ENCODE measurements at places on chromosomes 16 and 17.

DNA sequence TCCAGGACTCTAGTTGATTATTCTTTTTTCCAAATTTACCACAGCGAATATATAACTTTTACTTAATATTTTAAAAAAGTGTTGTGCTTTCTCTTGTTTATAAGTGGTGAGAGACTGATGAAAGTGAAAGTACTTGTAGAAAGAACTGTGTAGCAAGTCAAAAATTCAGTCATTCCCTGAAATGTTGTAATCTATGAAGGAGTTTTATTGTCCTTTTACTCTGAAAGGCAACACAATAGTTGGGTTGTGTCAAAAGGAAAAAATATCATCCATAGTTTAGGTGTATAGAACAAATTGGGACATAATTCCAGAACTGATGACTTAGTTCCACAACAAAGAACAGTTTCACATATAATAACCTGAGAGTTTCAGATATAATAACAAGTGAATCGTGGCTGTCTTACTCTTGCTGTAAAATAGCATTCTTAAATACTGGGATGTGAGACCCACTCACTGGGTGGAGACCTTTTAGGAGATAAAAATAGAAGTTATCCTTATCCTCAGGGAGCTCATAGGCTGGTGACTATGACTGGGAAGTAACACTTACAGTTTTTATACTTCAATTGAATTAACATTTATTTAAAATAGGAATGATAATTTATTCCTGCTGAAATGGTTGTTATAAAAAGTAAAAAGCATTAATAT is 20.6 kb downstream of the CYB5B start:
- DNase-seq, result no peak

- DNase-seq, result no peak
These were observed 486.4 kb upstream of the KIF2B start for GRCh38 chr17:53336281-53336680.

DNA sequence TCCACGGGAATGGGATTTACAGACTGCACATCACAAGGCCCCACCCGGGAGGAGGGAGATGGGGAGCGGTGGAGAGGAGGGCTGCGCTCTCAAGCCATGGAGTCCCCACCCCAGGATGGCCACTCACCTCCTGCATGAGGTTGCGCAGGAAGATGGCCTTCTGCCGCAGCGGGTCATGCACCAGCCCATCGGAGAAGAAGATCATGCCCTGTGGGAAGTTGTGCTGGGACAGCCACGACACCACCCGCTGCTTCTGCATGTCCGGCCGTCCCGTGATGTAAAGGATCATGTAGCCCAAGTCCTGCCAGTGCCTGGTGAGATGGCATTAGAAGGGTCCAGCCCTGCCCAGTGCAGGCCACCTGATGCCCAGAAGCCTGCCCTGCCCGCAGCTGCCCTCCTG is 17.0 kb downstream of the PIMREG start:
- no peak for DNase-seq

- no peak for DNase-seq
These were observed 32.7 kb downstream of the ABCC6 start for GRCh38 chr16:16190546-16190945.

DNA sequence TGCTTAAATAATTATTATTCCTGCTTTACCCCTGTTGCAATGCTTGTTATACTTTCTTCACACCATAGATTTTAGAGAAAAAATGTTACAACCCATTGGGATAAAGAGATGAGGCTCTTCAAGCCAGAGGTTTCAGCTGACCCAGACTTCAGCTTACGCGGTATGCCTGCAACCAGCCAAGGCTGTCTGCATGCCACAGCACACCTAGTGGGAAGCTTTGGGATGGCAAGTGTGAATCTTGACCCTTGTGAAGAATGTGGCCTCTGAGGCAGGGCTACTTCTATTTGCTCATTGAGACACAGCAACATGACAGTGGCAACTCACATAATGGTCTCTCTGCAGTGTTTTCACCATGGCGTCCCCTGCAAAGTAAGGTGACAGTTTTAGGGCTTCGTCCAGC is 193.9 kb upstream of the PIRT start:
- no peak for DNase-seq

GRCh38 chr17:48338720-48339119 is 91.3 kb downstream of the SKAP1 start:
- no peak for DNase-seq

DNA sequence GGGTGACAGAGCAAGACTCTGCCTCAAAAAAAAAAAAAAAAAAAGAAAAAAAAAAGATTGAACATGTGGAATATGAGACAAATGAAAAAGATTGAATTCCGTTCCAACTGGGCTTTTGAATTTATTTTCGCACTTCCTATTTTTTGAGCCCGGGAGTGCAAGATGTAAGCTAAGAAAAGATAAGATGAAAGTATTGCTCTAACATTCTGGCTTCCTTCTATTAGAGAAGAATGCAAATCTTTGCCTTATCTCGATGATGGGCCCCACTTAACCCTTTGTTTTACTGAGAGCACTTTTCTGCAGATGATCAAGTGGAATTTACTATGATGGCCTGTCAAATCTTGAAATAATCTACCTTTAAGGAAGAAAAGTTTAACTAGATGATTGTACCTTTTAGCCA is 96.3 kb downstream of the WWOX start:
- DNase-seq, result no peak

DNA sequence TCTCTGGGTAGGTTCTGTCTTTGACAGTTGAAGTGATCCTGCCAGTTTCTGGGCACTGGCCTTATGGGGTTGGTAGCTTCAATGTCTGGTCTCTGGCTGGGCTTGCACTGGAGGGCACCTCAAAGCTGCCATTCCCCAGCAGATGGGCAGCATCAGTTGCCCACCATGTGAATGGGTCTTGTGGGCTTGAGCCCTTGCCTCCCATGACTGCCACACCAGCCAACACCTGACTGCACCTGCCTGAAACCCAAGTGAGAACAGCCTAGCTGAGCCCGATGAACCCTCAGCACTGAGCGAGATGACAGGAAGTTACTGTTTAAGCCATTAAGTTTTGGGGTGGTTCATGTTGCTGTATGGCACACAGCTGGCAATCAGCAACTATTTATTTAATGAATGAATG is 69.1 kb upstream of the AXIN2 start:
- no peak for DNase-seq

DNA sequence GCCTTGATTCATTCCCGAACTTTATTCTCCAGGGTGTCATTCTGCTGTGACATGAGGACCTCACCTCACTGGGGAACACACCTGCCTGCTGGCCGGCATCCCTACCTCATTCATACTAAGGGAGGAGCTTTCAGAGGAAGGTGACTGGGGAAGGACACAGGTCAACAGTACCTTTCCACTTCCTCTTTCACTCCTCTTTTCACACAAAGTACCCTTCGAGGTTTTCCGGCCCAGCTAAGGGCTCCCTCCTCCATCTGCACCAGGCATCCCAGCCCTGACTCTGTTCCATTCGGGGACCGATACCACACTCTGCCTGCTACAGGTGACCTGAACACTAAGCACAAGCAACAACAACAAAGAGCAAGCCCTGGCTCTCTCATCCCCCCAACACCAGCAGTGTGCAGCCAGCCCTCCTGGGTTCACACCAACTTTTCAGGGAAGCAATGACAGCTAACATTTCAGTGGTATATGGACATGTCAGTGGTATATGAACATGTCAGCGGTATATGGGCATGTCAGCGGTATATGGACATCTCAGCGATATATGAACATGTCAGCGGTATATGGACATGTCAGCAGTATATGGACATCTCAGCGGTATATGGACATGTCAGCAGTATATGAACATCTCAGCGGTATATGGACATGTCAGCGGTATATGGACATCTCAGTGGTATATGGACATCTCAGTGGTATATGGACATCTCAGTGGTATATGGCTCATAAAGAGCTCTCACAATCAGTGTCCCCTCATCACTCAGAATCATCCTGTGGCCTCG is 16.0 kb downstream of the TRIM25 start:
- no peak for DNase-seq

GRCh38 chr17:33732116-33732515 is 439.0 kb upstream of the ASIC2 start:
- no peak for DNase-seq

DNA sequence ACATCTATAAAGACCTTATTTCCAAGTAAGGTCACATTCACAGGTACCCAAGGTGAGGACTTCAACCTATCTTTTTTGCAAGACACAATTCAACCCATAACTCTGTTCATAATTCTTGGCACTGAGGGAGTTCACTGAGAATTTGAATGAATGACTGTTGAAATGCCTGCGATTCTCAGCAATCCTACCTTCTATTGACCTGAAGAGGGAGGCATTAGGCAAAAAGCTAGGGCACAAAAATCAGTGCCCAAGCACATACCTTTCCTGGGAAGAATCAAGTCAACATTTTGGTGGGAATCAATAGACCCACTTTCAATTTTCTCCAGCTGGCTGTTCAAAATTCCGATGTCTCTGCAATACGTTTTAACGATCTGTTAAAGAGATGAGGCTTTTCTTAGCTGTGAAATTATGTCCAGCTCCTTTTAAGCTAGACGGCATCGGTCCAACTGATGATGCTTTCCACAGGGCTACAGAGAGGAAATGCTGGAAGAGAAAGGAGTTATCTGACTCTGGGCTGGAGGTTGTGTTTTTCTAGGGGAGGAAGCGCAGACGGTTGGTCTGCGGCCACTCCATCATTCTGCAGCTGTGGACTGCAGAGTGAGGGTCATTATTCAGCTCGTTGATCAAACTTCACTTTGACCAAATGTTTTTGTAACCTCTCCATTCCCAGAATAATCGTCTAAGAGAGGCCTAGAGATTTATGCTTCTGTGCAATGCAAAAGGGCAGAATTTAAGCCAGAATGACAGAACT is 25.2 kb downstream of the BCO1 start:
- DNase-seq, result no peak

GRCh38 chr17:56185491-56186221 is 32.4 kb downstream of the ANKFN1 start:
- no peak for DNase-seq

GRCh38 chr17:57544834-57545463 is 200.2 kb downstream of the CCDC182 start:
- DNase-seq, result no peak

- no peak for DNase-seq
These were observed 38.4 kb upstream of the FOXF1 start for GRCh38 chr16:86471896-86472295.

DNA sequence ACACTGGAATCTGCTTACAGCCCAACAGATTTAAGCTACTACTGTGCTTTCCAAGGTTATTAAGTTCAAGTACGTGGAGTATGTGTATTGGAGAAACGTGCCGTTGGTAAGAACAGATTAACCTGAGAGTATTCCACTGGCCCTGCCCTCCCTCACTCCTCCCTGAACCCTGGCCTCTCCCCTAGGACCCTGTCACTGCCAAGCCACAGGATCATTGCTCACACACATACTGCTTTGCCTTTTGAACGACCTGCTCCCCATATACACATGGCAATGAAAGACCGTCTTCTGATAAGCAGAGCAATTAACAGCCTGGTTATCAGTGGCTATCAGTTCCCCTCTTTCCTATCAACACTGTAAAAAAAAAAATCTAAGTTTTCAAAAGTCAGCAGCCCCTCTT is 458.9 kb upstream of the DYNLRB2 start:
- no peak for DNase-seq

DNA sequence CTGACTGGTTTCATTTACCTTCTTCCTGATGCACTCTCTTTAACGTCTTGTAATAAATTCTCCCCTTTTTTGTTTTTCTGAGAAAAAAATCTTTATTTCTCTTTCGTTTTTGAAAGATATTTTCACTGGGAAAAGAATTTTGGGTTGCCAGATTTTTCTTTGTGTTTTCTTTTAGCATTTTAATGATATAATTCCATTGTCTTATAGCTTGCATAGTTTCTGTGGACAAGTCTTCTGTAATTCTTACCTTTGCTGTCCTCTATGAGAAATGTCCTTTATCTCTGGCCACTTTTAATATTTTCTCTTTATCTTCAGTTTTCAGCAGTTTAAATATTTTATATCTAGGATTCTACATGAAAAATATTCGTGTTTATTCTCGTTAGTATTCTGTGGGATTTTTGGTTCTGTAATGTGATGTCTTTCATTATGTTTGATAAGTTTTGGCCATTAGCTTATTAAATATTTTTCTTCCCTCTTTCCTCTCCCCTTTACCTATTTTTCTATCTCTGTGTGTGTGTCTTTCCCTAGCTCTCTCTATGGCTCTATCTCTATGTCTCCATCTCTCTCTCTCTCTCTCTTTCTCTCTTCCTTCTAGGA is 236.5 kb downstream of the C16orf95 start:
- DNase-seq, result no peak

DNA sequence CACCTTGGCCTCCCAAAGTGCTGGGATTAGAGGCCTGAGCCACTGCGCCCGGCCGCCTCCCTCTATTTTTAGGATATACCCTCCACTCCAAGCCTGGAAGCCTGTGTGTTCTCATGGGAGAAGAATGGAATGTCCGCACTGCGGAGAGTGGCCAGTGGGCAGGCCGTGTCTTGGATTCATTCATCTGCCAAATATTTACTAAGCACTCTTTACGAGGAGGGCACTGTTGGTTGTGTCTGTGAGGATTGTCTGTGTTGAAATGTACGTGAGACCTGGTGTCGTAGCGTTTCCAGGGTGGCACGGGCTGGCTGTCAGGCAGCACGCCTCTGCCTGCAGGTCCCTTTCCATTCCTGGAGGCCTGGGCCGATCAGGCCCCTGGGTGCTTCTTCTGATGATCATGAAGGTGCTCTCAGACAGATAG is 19.2 kb downstream of the PGS1 start:
- DNase-seq, result no peak

DNA sequence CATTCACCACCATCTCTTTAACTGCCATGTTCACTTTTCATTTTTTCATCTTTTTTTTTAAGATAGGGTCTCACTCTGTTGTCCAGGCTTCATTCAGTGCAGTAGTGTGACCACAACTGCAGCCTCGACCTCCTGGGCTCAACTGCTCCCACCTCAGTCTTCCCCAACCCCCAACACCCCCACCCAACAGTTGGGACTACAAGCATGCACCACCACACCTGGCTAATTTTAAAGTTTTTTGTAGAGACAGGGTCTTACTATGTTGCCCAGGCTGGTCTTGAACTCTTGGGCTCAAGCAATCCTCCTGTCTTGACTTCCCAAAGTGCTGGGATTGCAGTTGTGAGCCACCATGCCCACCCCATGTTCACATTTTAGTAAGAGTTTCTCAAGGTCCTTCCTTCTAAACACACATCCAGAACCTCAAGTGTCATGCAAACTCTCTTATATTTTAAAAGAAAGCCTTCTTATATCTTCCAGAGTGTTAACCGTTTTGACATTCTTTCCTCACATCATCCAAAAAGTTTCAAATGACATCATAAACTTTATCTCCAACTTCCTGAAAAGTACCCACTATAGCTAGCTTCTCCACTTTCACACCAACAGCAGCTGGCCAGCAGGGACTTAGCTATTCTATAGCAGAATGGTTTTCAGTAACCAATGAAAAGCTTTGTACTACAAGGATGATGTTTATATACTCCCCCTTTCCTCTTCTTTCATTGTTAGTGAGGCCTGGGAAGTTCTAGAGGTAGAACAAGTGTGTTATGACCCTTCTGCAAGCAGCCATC is 49.3 kb downstream of the TRAF4 start:
- no peak for DNase-seq
